Inflammatory macrophage treated with lipopolysaccharide for 4 hours (primary cell): ENCODE measurements at places on chromosomes 1 and 21.

GRCh38 chr1:30345491-30346130, 377.8 kb downstream of the MATN1 start:
- no peak for DNase-seq

DNA sequence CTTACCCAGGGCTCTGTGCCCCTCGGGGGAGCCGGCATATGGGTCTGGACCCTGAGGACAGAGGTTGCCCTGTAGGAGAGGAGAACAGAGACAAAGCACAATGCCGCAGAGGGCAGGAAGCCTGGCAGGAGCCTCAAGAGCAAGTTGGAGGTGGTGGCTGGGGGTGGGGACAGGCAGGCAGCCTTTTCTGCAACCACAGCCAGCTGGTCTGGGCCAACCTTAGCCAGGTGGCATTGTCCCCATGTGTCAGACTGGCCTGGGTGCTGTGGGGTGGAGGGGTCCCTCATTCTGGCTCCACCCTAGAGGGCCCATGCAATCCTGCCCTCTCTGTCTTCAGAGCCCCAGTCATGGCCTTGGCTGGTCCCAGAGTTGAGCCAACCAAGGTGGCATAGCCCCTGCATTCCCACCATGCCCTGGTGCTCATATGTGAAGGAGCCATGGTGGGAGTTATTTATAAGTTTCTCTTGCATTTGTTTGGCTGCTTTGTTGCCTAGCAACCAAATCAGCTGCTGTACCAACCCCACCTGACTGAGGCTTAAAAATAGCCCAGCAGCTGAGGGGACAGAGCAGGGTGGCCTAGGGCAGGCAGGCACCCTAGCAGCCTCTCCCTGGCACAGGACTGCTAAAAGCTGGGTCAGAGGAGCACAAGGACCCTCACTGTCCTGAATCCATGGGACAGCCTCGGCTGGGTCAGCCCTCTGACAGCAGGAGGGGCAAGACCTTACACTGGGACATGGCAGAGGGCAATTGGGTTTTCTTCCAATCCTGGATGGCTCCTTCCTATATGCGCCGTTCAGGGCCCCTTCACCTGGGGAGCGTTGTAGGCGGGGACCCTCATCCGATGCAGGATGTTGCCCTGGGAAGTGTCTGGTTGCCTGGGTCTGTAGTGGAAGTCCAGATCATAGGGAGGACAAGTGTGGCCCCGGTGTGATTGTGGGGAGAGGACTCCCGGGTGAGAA, 19.5 kb downstream of the MAP7D1 start:
- no peak for DNase-seq

DNA sequence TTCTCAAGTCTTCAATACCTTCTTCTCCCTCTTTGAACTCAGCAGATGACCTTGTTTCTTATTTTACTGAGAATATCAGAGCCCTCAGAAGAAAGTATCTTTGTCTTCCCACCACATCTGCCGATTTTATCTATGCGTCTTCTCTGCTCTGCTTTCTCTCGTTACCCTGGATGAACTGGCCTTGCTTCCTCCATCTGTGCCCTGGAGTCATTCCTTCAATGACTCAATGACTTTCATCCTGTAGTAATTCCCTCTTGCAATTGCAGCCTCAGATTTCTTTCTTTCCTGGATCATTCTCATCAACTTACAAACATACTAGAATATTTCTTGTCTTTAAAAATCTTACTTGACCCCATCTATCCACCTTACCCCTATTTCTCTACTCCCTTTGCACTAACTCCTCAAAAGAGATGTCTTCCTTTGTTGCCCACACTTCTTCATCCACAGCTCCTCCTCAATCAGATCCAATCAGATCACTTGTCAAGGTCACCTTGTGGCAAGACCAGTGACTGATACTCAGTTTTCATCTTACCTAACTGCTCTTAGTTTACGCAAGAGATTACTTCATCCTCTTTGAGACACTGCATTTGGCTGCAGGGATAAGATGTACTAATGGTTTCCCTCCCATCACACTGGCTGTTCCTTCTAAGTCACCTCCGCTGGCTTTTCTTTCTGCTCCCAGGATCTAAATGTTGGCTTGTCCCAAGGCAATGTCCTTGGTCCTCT, 8.2 kb upstream of the TGFBR3 start:
- no peak for DNase-seq

GRCh38 chr1:165424454-165425216, 20.3 kb downstream of the RXRG start:
- peak; percentile 82 for DNase-seq

DNA sequence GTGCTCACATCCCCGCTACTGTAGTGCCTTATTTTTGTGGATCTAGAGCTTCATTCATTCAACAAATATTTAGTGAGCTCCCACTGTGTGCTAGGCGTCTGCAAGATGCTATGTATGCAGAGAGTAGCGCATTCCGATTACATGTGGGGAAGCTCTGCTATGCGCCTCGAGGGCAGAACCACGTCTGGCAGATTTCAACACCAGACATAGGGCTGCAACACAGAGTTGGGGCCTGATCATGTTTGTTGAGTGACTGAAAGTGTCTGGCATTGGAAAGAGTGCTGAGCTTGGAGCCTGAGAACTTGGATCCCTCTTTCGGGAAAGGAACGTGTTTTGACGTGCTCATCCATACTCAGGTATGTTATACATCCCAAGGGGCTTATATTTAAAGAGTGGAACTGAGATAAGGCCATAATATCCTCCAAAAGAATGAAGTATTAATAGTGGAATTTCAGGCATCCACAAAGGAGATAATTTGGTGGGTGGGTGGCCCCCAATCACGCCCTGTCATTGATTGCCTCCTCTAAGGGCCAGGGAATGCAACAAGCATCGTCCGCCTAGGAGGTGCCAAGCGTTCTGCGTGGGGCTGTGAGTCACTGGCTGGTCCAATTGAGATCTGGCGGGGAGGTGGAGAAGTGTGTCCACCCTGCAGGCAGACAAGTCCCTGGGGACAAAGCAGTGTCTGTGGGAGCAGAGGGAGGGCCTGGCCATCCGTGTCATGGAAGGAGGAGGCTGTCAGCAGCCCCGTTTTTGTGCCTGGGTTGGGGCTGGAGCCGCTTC, 62.8 kb upstream of the ZBTB40 start:
- DNase-seq, result no peak
